ENCODE measurements at places on chromosomes 16 and 17. TPM values are rescaled to one million over a fixed set of nuclear protein-coding genes. Genes with fewer than 3 reads are reported as not detected.
A peak's percentile ranks its signal among the peaks of the same experiment; 100 is the strongest.

DNA sequence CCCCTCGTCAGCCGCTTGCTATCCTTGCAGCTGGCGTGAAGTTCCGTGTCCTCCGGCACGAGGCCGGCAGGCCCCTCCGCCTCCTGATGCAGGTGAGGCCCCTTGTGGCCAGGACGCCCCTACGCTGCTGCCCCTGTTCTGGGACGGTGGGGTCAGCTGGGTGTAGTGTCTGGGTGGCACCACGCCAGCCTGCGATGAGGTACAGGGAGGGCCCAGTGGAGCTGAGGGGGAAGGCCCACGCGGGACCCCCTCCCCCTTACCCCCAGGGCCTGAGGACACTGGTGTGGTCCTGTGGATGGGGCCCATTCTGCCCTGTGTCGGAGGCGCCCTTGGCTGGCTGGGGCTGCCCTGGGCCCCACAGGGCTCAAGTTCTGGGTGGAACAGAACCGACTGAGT, 7.7 kb upstream of the RAB40C start:
- DNase-seq: no peak

GRCh38 chr17:1166276-1166675, 13.5 kb downstream of the ABR start:
- DNase-seq: peak; percentile 56

OTOP3 gene
- total RNA-seq: not detected

VASN gene
- 6.4 TPM for total RNA-seq

TMED6 gene
- not detected for total RNA-seq

DNA sequence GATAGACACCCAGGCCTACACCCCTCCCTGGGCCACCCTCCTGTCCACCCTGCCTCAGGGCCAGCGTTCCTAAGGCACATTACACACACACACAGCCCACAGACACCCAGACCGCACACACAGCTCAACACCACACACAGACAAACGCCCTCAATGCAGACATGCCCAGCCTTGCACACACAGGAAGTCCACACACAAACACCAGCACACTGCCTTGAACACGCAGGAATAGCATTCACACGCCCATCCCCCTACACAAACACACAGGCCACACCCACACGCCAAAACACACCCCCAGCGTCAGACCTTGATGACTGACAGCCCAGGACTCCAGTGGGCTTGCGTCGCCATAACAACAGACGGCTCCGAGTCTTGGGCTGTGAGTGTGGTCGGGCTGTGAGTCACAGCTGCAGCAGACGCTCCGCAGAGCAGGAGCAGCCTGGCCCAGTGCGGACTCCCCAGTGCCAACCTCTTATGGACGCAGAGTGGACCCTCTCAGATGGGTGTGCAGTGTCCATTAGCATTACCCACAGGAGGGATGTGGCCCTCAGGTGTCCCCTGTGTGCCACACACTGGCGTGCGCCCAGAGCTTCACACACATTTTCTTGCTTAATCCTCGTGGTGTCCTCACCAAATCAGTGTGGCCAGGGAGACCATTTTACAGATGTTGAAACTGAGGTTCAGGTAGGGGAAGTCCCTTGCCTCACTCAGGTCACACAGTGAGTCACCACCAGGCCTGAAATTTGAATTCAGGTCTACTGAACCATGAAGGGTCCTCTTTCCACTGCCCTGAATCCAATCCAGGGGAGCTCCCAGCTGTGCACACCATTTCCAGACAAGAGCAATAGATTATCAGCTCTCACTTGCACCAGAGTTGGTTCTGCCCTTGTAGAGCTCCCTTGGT, 17.8 kb upstream of the RAI1 start:
- DNase-seq: no peak

DNA sequence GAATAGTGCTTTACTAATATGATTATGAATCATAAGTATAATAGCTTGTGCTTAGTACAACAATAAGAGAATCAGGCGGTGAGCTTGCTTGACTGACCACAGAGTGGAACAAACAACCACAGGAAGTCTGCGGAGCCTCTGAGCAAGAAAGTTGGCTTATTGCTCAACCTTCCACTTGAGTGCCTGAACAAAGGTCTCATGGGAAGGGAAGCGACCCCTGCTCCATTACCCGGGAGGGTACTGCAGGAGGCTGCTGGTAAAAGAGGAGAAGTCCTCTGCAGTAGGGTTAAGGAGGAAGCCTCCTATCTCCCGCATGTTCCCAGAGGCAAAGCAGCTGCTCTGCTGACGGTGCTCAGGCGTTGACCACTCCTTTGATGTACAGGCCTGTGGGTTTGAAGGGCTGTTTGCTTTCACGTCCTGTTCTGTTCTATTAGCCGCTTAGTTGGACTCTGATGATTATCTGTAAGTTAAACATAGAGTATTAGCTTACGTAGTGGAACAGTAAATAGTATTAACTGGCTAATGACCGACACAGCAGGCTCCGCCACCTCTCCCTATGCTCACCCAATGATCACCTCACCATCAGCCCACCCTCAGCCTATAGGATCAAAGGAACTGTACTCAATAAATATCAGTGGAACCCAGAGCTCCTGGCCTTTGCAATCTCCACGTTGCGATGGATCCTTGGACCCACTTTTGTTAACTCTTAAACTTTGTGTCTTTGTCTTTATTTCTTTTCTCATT, 17.5 kb downstream of the ALOX15B start:
- DNase-seq: no peak

DNA sequence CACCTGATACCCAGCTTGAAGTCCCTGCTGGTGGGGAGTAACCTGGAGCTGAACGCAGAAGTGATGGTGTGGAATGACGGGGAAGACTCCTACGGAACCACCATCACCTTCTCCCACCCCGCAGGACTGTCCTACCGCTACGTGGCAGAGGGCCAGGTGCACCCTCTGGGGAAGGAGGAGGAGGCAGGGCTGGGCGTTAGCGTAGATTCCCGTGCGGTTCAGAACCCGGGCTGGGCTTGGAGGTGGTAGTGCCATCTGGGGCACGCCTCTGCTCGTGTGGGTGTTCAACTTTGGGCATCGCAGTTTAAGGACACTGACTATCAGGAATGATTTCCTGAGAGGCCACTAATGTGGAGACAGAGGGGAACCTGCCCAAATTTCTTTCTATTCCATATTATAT, 18.3 kb downstream of the ITGAX start:
- no peak for DNase-seq

GRCh38 chr16:50489182-50489581, 59.0 kb upstream of the NKD1 start:
- no peak for DNase-seq

DNA sequence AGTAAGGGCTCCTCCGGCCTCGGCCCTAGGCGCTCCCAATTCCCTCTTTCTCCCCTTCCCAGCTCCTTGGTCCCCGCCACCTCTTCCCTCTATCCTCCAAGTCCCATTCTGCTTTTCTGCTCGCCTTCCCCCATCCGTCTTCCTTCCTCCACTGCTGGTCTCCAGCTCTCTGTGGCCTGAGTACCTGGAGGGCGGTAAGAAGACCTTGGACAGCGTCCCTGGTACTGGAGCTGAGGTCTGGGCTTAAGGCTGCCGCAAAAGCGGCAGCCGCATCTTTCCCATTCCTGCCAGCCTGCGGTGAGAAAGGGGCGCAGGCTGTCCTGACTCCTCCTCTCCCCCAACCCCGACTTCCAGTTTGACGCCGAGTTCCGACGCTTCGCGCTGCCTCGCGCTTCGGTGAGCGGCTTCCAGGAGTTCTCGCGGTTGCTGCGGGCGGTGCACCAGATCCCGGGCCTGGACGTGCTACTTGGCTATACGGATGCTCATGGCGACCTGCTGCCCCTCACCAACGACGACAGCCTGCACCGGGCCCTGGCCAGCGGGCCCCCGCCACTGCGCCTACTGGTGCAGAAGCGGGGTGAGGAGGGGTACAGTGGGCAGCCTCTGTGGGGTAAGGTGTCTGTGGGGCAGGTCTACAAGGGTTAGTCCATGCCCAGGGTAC, 471 bp downstream of the PARD6A start:
- DNase-seq: no peak

DNA sequence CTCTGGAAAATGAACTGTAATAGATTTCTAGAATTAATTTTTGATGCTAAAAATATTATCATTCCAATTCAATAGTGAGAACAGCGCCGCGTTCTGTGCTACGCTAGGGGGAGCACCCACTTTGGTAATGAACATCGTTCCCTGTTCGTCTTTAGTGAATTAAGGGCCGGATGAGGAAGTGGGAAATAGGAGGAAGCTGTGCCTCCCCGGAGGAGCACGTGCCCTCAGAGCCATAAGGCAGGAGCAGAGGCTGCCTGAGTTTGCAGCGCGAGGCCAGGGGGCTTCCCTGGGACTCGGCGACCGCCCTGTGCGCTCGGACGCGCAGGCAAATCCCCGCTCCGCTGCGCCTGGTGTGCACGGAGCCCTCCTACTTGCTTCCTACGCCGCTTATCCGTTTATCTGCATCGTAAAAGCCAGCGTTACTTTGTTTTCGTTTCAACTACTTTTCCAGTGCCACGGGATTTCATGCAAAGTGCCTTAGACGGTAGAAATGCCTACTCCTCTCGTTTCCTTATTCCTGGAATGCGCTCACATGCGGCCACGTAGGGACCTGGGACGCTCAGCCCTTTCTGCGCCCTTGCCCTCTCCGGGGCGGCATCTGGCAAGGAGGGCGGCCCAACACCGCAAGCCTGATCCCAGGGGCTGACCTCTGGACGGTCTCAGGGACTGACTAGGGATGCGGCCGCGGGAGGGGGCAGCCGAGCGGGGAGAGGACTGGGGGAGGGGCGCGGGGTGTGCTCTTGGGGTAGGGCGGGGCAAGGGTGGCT, 76.4 kb downstream of the KCNJ12 start:
- DNase-seq: no peak

DNA sequence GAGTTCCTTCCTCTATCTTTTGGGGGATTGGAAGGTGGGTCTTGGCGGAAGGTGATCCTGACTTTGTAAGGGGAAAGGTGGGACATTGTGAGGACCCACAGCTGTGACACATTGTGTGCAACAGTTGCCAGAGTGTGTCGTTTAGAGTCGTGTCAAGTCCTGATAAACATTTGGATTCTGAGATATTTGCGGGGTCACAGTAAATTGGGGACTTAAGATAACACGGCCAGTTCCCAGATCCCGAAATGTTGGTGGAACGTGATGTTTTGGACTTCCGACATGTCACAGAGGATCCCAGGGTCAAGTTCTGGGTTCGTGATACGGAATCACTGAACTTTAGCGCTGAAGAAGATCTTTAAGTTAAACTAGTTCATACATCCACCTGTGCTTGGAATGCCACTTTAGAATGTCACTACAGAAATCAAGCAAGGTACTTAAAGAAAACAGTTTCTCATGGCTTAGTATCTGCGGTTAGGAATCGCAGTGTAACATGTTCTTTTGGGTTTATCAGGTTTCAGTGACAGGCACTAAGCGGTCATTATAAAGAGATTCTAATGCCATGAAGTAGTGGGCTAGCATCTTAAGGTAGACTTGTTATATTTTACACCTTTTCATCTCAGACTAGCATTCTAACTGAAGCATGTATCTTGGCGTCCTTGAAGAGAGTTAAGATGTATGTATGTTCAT, 815 bp downstream of the ATAD5 start:
- no peak for DNase-seq

GRCh38 chr17:13480877-13481276, 120.9 kb downstream of the HS3ST3A1 start:
- DNase-seq: no peak

All from Right ventricle myocardium inferior (tissue), 1 donor.